ENCODE measurements at places on chromosomes 11 and 22.

DNA sequence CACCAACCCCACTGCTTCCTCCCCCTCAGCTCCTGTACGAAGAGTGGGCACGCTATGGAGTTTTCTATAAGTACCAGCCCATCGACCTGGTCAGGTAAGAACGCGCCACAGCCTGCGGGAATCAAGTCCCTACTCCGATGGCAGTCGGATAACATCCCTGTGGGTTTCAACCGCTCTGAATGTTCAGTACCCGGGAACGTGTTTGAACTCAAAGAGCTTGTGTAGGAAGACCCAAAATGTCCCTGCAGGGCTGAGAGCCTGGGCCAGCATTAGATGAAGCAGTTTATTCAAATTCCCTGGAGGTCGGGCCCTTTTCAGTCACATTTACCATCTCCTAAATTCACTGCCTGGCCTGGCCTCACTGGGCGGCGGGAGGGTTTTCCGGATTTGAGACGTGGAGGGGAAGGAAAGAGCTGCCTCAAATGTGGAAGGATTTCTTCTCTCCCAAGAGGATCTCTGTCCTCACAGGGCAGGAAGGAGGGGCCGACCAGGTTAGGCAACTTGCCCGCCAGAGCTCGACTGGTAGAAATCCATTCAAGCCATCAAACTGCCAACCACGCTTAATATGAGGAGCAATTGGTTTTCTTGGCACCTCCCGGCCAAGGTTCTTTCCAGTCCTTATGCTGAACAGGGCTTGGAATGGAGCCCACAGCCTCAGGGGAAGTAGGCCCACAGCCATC lies 46.3 kb downstream of the ANO1 start:
- no peak for DNase-seq

GRCh38 chr22:45995405-45996101 lies 18.6 kb upstream of the WNT7B start:
- no peak for DNase-seq

DNA sequence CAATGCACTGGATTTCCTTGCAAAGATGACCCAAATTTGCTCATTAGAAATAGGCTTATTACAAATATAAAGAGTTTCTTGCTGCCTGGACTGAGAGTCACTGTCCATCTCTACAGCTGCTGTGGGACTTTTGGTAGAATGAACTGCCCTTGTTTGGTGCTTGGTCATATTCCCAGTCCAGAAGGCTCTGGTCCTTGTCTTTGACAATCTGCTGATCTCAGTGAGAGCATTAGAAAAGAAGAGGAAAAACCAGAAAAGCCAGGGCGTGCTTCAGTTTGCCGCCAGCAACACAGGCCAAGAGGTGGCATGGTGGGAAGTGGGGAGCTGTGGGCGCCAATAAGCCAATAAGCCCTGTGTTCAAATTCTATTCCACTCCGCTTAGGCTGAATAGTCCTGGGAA lies 48.2 kb upstream of the PARVA start:
- no peak for DNase-seq

DNA sequence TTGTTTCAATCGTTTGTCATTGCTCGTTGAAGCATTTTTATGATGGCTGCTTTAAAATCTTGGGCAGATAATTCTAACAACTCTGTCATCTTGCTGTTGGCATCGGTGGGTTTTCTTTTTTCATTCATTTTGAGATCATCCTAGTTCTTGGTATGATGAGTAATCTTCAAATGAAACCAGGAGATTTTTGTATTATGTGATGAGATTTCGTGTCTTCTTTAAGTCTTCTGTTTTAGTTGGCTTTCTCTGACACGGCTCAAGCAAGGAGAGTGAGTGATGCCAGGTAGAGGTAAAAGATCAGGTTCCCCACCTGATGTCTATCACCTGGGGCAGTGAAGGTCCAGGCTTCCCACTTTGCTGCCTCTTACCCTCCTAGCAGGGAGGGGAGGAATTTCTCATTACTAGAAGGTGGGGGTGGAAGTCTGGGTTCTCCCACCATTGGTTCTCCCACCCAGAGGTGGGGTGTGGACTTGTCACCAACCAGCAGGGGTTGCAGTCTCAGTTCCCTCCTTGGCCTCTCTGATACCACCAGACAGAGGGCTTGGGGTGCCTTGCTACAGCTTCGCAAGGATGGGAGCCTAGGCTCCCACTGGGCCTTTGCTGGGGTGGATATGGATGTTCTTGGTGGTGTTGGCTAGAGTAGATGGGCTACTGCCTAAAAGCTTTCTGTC lies 12.9 kb downstream of the CDC45 start:
- DNase-seq: no peak

DNA sequence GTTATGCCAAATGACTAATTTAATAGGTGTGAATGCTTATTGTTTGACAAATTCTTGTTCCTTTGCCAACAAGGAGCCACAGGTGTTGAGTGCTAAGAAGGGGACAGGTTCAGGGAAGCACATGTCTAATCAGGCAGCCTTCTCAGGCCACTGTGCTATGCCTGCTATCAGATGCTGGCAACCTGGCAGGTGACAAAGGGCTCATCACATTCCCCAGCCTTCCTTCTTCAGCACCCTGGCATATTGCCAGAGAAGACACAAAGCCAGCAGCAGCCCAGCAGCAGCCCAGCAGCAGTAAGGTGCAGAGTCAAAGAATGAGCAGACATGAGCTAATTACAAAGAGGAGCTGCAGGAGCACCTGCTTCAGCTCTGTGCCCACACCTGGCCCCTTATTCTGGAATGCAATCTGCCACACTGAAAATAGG lies 68.2 kb downstream of the GUCY1A2 start:
- DNase-seq: no peak

- no peak for DNase-seq
Observed at GRCh38 chr11:28517621-28518020, 409.4 kb downstream of the METTL15 start.

DNA sequence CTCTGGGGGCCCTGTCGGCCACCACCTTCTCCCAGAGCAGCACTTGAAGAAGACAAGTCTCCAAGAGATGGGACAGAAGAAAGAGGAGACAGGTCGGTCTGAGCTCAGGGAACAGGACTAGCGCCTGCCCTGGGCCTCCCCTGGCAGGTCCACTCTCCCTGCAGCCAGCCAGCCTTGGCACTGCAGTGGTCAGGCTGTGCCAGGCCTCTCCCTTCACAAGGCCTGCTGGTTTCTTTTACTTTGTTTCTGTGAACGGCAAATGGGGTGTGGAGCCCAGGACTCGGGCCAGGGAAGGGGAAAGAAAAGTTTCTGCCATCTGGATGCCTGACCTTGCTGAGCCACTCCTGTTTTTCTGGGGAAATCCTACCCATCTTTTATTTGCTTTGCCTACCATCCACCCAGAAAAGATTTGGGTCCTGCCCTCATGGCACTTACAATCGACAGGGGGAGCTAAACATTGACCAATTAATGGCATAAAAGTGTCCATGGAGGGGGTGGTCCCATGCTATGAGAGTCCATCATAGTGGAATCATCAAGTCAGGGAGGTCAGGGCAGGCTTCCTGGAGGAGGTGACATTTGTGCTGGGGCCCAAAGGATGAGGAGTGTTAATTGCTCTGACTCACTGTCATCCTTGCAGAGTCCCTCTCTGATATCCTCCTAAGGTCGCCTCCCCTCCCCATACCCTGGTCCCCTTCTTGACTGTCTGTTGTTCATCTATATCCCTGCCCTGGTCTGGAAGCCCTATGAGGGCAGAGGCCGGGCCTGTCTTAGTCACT lies 65.2 kb downstream of the NFAM1 start:
- DNase-seq: no peak

DNA sequence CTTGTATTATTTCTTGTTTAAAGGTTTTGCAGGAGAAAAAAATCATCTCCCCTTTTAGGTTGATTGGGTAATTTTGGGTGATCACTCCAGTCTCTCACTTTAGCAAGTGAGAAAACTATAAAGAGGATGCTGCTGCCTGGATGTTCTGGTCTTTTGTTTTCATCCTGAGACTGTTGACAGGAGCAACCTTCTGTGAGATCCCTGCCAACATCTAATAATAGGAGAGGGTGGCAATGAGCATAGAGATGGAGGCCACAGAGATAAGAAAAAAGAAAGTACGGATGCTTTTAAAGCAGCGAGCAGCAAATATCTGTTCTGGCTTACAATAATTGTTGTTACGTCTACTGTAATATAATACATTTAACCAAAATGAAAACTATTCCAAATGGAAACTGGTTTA lies 293.6 kb upstream of the MTNR1B start:
- DNase-seq: no peak

GRCh38 chr22:44279069-44279360 lies 33.7 kb downstream of the SHISAL1 start:
- DNase-seq: no peak

DNA sequence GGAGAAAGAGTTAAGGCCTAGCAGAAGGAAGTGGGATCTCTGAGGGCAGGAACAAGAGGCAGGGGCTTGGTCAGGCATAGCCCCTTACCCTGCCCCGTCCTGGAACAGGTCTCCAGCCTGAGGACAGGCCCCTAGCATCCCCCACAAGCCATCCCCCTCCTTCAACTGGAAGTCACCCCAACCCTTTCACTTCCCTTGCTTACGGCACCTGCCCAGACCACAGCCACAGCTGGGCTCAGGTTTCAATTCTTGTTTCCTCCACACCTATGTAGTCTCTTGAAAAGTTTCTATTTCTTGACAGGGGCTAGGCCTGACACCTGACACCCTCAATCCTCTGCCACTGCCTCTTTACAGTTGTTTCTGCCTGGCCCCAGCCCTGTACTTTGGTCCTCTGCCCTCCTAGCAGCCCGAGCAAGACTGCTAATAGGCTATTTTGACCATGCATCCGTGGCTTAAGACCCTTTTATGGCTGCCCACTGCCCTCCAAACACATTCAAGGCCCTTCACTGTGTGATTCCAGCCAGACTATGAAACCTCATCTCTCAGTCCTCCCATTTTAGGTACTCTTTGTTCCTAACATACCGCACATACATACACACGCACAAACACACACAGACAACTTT lies 10.9 kb upstream of the FCHSD2 start:
- no peak for DNase-seq

Data from fibroblast of skin of left quadriceps (primary cell).